ENCODE measurements at places on chromosomes 6 and 20.

GRCh38 chr6:82951389-82951788, 114.3 kb downstream of the UBE3D start:
- H3K4me3 ChIP-seq = no peak overlapping the region
- H3K27ac ChIP-seq = no peak overlapping the region
- DNase-seq = no peak
- peaks cover 3% of the 10 kb centered on the region for H3K36me3 ChIP-seq
- peaks cover 7% of the 10 kb centered on the region for H3K4me1 ChIP-seq
- H3K27me3 ChIP-seq = no peaks in the 10 kb centered on the region

GRCh38 chr6:128305976-128306375, 214.4 kb downstream of the PTPRK start:
- no peak overlapping the region for H3K4me3 ChIP-seq
- DNase-seq = no peak
- H3K27ac ChIP-seq = no peak overlapping the region
- peaks cover 3% of the 10 kb centered on the region for H3K27me3 ChIP-seq
- H3K36me3 ChIP-seq = no peaks in the 10 kb centered on the region
- peaks cover 12% of the 10 kb centered on the region for H3K4me1 ChIP-seq

- no peak for DNase-seq
- H3K27ac ChIP-seq = no peak overlapping the region
- no peak overlapping the region for H3K4me3 ChIP-seq
- peaks cover 19% of the 10 kb centered on the region for H3K36me3 ChIP-seq
- peaks cover 18% of the 10 kb centered on the region for H3K27me3 ChIP-seq
Observed at GRCh38 chr6:166950443-166950821, 5.9 kb downstream of the RNASET2 start.

GRCh38 chr6:22732176-22732970, 163.0 kb downstream of the HDGFL1 start:
- no peaks in the 10 kb centered on the region for H3K36me3 ChIP-seq
- H3K27ac ChIP-seq = no peak overlapping the region
- DNase-seq = no peak
- H3K4me3 ChIP-seq = no peak overlapping the region

DNA sequence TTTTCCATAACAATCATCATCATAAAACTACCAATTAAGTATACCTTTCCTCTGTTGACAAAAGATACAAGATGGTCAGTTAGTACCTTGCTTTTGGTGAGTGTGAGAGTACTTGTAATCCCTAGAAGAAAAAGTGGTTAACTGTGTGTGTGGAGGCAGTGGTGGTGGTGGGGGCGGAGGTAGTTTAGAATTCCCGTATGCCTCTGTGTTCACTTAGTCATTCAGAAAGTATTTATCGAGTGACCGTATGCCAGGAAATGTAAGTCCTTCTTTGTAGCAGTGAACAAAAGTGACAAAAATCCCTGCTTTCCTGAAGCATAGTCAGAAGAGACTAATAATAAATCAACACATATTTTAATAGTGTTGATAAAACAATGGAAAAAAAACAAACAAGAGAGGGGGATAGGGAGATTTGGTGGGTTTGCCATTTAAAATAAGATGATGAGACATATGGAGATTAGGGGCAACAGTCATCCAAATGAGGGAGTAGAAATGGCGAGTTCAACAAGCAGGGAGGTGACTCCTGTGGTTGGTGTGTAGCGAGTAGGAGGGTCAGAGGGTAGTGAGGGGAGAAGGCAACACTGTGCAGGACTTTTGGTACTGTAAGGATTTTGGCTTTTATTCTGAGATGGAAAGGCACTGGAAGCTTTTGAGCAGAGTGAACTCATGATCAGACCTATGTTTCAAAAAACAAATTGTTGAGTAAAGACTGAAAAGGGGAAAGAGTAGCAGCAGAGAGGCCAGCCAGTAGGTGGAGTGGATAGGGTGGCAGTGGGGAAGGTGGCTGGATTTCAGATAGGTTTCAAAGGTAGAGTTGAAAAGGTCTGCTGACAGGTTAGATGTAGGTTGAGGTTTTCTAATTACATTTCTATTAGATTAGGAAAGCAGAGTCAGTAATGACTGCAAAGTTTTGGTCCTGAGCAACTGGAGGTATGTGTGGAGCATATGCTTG, 40.3 kb upstream of the SIM1 start:
- no peak for DNase-seq
- no peaks in the 10 kb centered on the region for H3K27me3 ChIP-seq
- H3K36me3 ChIP-seq = no peaks in the 10 kb centered on the region

DNA sequence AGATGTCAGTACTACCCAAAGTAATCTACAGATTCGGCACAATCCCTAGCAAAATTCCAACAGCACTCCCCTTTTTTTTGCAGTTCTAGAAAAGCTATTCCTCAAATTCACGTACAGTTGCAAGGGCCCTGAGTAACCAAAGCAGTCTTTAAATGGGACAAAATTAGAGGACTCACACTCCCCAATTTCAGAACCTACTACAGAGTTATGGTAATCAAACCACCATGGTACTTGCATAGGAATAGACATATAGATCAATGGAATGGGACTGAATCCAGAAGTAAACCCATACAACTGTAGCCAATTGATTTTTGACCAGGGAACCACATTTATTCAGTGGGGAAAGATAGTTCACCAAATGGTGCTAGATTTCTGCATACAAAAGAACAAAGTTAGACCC, 350.8 kb downstream of the CDKAL1 start:
- no peak overlapping the region for H3K4me3 ChIP-seq
- DNase-seq = no peak
- H3K27ac ChIP-seq = no peak overlapping the region
- no peaks in the 10 kb centered on the region for H3K27me3 ChIP-seq

DNA sequence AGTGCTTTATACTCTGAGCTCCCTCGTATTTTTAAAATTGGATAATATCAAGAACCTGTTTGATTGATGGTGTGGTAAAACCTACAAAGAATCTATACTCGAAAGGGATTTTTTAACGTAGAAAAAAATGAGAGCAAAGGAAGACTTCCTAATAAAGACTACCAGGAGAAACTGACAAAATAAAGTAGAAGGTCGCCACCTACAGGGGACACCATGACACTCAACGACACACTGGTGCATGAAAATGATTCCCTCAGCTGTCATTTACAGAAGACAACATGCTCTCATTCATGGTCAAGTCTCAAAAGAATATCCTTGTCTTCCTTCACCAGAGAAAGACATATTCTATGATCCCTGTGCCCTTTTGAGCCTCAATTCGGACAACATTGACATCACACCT, 10.1 kb upstream of the NHSL1 start:
- peaks cover 17% of the 10 kb centered on the region for H3K4me1 ChIP-seq
- DNase-seq = peak; percentile 49
- no peaks in the 10 kb centered on the region for H3K27me3 ChIP-seq
- H3K36me3 ChIP-seq = peaks cover 4% of the 10 kb centered on the region

DNA sequence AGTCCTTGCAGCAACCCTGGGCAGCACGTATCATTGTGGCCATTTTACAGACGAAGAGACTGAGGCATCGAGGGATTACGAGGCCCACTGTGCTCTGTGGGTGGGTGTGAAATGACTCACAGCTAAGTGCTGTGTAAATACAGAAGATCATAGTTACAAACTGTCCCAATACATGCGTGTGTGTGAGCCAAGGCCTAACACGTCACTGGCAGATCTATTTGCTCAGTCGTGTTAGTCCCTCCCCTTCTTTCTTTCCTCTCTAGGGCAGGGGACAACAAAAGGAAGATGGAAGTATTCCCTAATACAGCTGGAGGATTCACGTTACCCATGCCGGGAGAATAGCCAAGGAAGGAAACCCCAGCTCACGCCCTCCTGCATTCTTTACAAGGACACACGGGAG, 175.9 kb downstream of the CDC5L start:
- H3K27ac ChIP-seq = no peak overlapping the region
- H3K4me3 ChIP-seq = no peak overlapping the region
- no peaks in the 10 kb centered on the region for H3K36me3 ChIP-seq
- peaks cover 21% of the 10 kb centered on the region for H3K4me1 ChIP-seq
- DNase-seq = no peak

GRCh38 chr6:129398764-129399163, 311.2 kb downstream of the ARHGAP18 start:
- no peak for DNase-seq
- H3K27me3 ChIP-seq = no peaks in the 10 kb centered on the region
- no peaks in the 10 kb centered on the region for H3K36me3 ChIP-seq
- H3K27ac ChIP-seq = no peak overlapping the region

DNA sequence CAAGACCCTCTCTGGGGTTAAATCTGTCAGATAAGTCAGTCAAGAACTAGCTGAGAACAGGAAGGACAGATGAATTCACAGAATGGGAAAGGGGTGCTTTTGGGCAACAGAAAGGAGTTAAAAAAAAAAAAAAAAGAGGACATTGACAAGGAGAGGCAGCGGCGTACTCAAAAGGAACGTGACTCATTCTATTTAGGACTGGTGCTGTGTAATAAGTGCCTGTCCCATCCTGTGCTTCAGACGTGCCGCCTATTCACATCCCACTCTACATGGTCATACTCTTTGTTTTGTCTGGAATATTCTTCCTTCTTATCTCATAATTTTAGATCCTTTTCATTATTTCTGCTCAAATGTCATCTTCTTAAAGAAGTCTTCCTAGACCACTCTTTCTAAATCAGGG, 101.1 kb upstream of the EMILIN3 start:
- H3K27ac ChIP-seq = peak overlapping the region; percentile 8
- peaks cover 44% of the 10 kb centered on the region for H3K36me3 ChIP-seq
- no peak overlapping the region for H3K4me3 ChIP-seq
- H3K4me1 ChIP-seq = peaks cover 2% of the 10 kb centered on the region

- H3K27me3 ChIP-seq = peaks cover 2% of the 10 kb centered on the region
- no peaks in the 10 kb centered on the region for H3K36me3 ChIP-seq
- DNase-seq = no peak
- no peak overlapping the region for H3K27ac ChIP-seq
Observed at GRCh38 chr6:45637611-45638257, 260.0 kb upstream of the SUPT3H start.

GRCh38 chr20:57179265-57179664, 87.2 kb downstream of the BMP7 start:
- DNase-seq = no peak
- no peak overlapping the region for H3K4me3 ChIP-seq
- H3K36me3 ChIP-seq = peaks cover 3% of the 10 kb centered on the region
- peaks cover 11% of the 10 kb centered on the region for H3K27me3 ChIP-seq

DNA sequence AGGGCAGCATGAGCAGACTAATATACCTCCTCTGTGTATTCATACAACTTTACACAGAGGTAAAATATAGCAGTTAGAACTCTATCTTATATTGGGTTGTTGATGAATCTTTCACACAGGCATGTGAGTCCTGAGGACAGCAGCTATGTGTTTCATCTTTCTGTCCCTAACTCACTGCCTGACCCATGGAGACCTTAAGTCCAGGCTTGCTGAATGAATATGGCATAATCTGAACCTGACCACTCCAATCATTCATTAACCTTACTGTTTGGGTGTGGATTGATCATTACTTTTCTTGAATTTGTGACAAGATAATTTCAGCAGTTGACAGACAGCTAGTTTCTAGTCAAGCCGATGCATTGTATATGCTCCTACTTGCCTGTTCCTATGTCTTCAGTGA, 27.3 kb upstream of the TSPYL1 start:
- no peak overlapping the region for H3K27ac ChIP-seq
- H3K36me3 ChIP-seq = no peaks in the 10 kb centered on the region
- peaks cover 1% of the 10 kb centered on the region for H3K27me3 ChIP-seq

- H3K27me3 ChIP-seq = peaks cover 3% of the 10 kb centered on the region
- H3K4me3 ChIP-seq = no peak overlapping the region
- H3K36me3 ChIP-seq = no peaks in the 10 kb centered on the region
- H3K4me1 ChIP-seq = no peaks in the 10 kb centered on the region
Observed at GRCh38 chr6:165676435-165677068, 13.5 kb upstream of the PDE10A start.

DNA sequence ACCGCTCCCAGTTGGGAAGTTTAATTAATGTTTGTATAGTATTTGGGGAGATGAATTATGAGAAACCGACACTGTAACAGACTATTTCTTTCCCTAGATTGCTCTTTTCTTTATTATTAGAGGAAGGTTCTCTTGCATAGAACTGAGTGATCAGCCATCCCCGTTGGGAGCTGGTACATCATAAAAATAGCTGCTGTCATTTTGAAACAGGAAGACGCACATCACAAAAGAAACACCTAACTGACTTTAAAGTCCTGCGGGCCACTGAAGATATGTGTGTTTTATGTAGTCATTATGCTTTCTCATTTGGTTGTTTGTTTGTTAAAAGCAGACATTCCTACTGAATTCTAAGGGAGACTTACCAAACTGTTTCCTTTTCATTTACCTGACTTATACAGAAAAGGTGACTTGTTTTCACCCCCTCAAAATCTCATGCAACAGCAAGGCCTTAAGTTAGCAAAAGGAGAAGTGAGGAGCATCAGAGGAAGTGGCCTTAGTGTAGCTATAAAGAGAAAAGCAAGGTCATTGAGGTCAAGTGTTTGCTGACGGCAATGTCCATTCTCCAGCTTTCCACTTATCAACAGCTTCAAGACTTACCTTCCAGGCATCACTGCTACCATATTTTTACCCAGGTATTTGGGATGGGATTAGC, 91.0 kb downstream of the PKHD1 start:
- no peaks in the 10 kb centered on the region for H3K36me3 ChIP-seq
- no peak overlapping the region for H3K4me3 ChIP-seq
- DNase-seq = no peak
- no peaks in the 10 kb centered on the region for H3K4me1 ChIP-seq
- no peak overlapping the region for H3K27ac ChIP-seq

- DNase-seq = no peak
- H3K27ac ChIP-seq = no peak overlapping the region
- no peak overlapping the region for H3K4me3 ChIP-seq
- no peaks in the 10 kb centered on the region for H3K27me3 ChIP-seq
Observed at GRCh38 chr6:8041913-8042583, 22.1 kb downstream of the BLOC1S5 start.

GRCh38 chr6:20919677-20920385, 385.6 kb downstream of the CDKAL1 start:
- H3K4me1 ChIP-seq = no peaks in the 10 kb centered on the region
- no peak overlapping the region for H3K4me3 ChIP-seq
- H3K36me3 ChIP-seq = no peaks in the 10 kb centered on the region
- H3K27me3 ChIP-seq = no peaks in the 10 kb centered on the region

GRCh38 chr6:150269130-150269856, 99.5 kb upstream of the IYD start:
- H3K4me3 ChIP-seq = no peak overlapping the region

- H3K36me3 ChIP-seq = peaks cover 7% of the 10 kb centered on the region
- no peak for DNase-seq
- peaks cover 2% of the 10 kb centered on the region for H3K4me1 ChIP-seq
- H3K27ac ChIP-seq = no peak overlapping the region
Observed at GRCh38 chr6:170025341-170025911, 265.5 kb downstream of the DLL1 start.

GRCh38 chr6:120055071-120055470, 705.5 kb upstream of the MAN1A1 start:
- no peak overlapping the region for H3K4me3 ChIP-seq
- H3K27me3 ChIP-seq = peaks cover 5% of the 10 kb centered on the region
- H3K36me3 ChIP-seq = no peaks in the 10 kb centered on the region
- H3K4me1 ChIP-seq = no peaks in the 10 kb centered on the region
- no peak overlapping the region for H3K27ac ChIP-seq
- DNase-seq = no peak

- no peak for DNase-seq
- H3K4me3 ChIP-seq = no peak overlapping the region
- no peaks in the 10 kb centered on the region for H3K4me1 ChIP-seq
- H3K27me3 ChIP-seq = no peaks in the 10 kb centered on the region
- H3K36me3 ChIP-seq = no peaks in the 10 kb centered on the region
- H3K27ac ChIP-seq = no peak overlapping the region
Observed at GRCh38 chr20:8055096-8055495, 35.5 kb upstream of the TMX4 start.

GRCh38 chr6:50850223-50851048, 31.8 kb downstream of the TFAP2B start:
- H3K4me3 ChIP-seq = peak overlapping the region; percentile 88
- no peaks in the 10 kb centered on the region for H3K36me3 ChIP-seq

Measured in endothelial cell (in vitro differentiated cells).